ENCODE measurements at places on chromosomes 11 and 22. TPM values are rescaled to one million over a fixed set of nuclear protein-coding genes. Genes with fewer than 3 reads are reported as not detected.

GRCh38 chr11:74942073-74942759 lies 6.7 kb downstream of the XRRA1 start:
- DNase-seq, result no peak

DNA sequence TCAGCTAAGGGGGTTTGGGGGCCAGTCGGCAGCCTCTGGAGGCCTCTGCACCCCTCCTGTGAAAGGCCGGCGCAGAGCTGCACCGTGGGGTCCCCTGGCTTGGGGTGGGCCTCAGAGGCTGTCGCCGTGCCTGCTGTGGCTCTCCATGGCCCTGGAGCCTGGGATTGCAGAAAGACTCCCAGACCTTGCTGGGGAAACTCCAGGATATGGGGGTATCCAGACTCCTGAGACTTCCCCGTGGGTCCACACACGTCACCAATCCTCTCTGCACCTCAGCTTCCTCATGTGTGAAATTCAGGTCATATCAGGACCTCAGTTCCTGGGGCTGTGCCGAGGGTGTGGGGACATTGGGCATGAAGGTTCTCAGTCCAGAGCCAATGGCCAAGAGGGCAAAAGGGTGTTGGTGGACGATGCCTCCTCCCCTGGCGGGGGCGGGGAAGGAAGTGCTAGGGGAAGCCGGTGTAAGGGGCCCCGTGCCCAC lies 97.1 kb downstream of the KCNQ1 start:
- DNase-seq, result peak; percentile 26

DNA sequence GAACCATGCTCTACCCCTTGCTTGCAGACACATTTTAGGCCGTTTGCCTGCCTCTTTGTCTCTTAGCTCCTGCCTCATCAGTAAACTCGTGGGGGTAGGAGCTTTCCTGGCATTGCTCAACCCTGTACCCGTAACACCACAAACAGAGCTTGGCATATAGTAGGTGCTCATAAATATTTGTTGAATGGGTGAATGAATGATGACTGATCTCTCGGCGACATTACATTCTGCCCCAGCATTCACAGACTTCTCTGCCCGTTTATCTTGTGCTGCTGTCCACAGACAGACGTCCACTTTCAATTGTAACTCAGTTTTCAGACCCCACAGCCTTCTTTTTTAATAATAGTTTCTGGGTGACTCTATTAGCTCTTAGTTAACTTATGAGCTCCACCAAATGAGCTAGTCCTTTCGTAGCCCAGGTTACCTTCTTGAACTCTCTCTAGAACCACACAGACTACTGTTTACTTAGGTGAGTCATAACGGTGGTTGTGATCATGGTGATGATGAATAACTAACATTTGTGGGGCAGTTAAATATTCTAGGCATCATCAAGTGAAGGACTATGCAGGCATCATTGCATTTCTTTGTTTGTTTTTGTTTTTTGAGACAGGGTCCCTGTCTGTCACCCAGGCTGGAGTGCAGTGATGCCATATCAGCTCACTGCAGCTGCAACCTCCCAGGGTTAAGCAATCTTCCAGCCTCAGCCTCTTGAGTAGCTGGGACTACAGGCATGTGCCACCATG lies 188.4 kb downstream of the ADAMTS15 start:
- DNase-seq, result no peak

GRCh38 chr22:19718456-19719049 lies 4.2 kb downstream of the SEPTIN5 start:
- no peak for DNase-seq

DNA sequence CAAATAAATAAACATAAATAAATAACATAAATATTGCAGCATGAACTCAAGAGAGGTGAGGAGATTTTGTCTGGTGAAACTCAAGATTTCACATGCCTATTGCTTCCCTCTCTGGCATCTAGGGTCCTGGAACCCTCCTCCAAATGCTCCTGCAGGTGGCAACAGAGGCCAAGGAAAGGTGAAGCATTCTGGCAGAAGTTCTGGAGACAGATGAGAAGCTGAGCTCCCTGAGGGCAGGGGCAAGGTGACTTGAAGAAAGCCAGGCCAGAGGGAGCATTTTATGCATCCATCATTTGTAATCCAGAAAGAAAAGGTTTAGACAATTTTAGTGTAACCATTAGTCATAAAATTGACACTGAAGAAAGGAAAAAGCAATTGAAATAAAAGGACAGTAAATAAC lies 64.9 kb downstream of the ENDOD1 start:
- peak; percentile 59 for DNase-seq

- peak; percentile 47 for DNase-seq
Observed at GRCh38 chr11:133078591-133079404, 453.5 kb downstream of the OPCML start.

DNA sequence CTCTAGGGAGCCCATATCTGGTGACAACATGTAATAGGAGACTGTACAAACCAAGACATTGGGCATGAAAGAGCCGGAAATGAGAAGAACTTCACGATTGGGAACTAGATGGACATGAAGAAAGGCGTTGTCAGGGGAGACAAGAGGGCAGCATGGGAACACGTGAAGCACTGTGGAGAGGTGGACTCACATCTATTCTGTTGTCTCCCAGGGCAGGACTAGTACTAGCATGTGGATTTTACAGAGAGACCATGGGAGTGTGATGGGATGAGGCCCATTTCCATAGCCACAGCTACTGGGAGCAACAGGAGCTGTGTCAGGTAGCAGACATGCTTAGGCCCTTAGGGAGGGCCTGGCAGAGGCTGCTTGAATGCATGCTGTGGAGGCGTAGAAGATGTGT lies 333.9 kb downstream of the OPCML start:
- DNase-seq, result no peak

GRCh38 chr22:29346659-29347058 lies 31.2 kb upstream of the RASL10A start:
- DNase-seq, result no peak

GRCh38 chr11:121456151-121456550 lies 3.4 kb upstream of the SORL1-AS1 start:
- no peak for DNase-seq

DNA sequence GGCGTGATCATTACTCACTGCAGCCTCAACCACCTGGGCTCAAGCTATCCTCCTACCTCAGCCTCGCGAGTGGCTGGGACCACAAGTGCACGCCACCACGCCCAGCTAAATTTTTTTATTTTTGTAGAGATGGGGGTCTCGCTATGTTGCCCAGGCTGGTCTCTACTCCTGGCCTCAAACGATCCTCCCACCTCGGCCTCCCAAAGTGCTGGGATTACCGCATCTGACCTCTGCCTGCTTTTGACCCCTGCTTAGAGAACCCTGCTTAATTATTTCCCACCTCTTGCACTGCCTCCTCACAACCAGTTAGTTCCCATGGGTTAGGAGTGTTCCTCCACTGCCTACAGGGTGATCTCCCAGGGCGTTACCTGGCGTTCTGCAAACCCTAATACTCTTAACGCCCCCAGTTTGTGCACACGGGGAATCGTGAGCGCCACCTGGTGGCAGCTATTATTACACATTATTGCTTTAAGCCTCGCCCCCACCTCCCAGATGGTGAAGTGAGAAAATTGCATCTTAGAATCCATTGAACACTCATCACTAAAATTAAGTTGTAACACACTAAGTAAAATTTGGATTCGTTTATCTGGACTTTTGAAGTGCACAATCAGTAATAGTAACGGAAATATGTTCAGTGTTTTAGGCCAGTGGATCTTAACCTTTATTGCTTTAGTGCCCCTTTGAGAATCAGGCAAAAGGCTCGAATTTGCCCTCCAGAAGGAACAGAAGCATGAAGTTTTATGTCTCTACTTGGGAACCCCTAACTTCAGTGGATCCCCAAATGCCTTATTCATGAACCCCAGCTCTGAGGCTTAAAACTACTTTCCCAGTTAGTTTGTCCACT lies 61.4 kb upstream of the ASPHD2 start:
- DNase-seq, result peak; percentile 63

DNA sequence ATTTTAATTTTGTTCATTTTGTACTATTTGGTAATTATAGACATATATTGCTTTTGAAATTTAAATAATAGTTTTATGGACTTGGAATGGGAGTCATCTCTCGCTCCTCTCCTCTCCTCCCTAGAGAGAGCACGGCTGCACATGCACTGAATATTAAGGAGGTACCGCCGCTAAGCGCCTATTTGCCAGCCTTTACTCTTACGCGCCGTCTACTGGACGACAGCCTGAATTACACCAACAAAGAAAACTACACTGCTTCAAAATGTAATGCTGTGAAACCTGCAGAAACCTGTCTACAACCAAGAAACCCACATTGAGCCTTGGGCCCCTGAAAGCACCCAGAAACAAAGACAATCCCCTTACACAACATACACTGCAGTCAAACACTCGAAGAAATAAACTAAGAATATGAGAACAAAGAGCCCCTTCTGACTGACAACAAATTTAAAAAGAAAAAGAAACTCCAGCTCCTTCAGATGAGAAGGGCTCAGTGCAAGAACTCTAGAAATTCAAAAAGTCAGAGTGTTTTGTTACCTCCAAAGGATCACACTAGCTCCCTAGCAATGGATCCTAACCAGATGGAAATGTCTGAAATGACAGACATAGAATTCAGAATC lies 737.2 kb downstream of the LRRC4C start:
- DNase-seq, result no peak

- no peak for DNase-seq
Observed at GRCh38 chr11:10984250-10984649, 126.4 kb upstream of the ZBED5 start.

DNA sequence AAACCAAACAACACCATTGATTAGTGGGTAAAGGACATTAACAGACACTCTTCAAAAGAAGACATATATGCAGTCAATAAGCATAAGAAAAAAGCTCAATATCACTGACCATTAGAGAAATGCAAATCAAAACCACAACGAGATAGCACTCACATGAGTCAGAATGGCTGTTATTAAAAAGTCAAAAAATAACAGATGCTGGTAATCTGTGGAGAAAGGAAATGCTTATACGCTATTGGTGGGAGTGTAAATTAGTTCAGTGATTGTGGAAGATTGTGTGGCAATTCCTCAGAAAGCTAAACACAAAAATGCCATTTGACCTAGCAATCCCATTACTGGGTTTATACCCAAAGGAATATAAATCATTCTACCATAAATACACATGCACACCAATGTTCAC lies 182.6 kb downstream of the TRPC6 start:
- no peak for DNase-seq

- DNase-seq, result peak; percentile 20
Observed at GRCh38 chr22:38347944-38348750, 30.9 kb upstream of the CSNK1E start.

- DNase-seq, result no peak
Observed at GRCh38 chr11:72740060-72740424, 12.2 kb downstream of the ARAP1 start.

DNA sequence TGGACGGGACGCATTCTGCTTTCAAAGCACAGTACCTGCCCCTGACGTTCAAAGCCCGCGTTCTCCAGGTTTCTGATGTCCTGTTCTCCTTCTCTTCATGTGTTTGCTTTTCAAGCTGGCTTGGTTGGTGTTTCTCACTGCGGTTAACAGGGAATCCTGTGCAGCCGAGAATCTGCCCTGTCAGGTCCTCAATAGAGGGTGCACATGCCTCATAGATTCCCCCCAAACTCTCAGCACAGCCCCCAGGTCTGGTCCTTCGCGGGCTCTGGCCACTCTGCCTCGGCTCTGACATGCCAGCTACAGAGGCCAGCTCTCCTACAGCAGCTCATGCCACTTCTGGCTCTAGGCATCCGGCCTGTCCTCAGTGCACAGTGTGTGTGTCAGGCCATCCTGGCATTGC lies 1343.8 kb downstream of the TBC1D22A start:
- no peak for DNase-seq

Gene CHCHD10
- 111 TPM for total RNA-seq

Gene PGAP2
- 22.7 TPM for total RNA-seq

Gene ACTN3
- total RNA-seq, result not detected

Gene PAMR1
- total RNA-seq, result not detected

Gene PARVG
- total RNA-seq, result 241 TPM

Gene GLYATL2
- not detected for total RNA-seq

Gene TRIM5
- total RNA-seq, result 33.1 TPM

Gene SMIM35
- total RNA-seq, result 3.1 TPM

Gene LMO2
- 0.44 TPM for total RNA-seq

Gene C11orf71
- total RNA-seq, result 11.0 TPM

Gene RIBC2
- 11.2 TPM for total RNA-seq

Gene CTSF
- total RNA-seq, result 13.5 TPM
